Stimulated activated CD4-positive, alpha-beta T cell treated with anti-CD3 and anti-CD28 coated beads, TNF-alpha, amount 100 ng/mL, for 1 hour (primary cell): ENCODE measurements at places on chromosomes 5 and 9.

DNA sequence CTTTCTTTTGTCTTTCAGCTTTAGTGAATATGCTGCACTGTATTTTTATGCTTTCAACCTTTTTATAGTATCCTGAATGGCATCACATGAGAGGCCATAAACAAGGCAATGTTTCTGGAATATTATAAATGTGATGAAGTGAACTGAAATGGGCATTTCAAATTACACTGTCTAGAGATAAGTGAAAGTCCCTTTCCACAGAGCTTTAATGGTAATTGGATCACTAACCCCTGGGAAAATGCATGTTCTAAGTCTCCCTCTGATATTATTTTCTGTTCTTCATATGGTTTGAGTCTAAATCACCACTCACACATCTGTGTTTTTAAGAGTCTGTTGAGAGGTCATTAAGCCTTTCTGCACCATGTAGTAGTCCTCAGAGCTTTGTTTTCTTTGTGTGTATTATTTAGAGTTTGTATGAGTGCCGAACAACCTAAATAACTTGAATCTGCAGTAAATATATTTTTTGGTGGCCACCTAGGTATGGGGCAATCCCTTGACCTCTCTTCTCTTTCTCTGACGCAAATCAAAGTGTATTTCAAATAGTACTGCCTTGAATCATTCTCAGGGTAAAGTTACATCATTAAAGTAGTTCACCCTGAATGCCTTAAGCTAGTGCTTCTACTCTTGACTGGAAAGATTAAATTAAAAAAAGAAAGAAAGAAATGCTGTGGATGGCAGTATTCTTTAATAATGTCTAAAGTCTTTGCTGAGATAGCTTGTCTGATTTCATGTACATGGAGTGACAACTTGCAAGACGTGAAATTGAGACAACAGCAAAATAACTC lies 1931.0 kb upstream of the CDH6 start:
- DNase-seq: no peak

- no peak for DNase-seq
Observed at GRCh38 chr5:42720251-42720650, 36.4 kb upstream of the CCDC152 start.

- no peak for DNase-seq
Observed at GRCh38 chr5:7705261-7705660, 145.7 kb downstream of the CFAP90 start.

- DNase-seq: no peak
Observed at GRCh38 chr9:89433826-89434225, 64.1 kb downstream of the SEMA4D start.

- no peak for DNase-seq
Observed at GRCh38 chr9:34574571-34574970, 15.0 kb downstream of the CNTFR start.

DNA sequence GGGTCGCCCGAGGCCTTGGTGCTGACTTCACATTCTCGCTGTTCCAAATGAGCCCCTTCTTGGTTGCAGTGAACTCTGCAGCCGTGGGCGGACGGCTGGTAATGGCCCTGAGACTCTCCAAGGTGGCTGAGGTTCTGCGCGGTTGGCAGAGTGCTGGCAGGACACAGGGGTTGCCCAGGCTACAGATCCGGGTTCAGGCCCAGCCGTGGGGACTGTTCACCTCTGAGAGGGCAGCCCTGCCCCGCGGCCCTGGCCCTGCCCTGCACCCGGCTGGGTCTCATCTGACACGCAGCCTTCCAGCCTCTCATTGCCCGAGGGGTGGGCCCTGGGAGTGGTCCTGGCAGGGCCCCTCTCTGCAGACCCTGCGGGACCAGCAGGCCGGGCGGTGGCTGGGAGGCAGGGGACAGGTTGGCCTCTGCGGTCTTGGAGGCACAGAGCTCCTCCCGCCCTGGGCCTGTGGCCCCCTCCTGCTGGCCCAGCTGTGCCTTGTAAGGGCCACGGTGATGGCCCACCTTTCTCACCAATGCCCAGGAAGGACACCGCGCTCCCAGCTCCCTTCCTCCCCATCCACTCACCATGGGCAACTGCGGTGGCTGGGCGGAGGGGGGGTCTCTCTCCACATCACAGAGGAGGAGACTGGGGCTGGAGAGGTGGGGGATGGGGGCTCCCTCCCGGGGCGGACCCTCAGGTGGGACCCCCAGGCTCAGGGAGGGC lies 51.6 kb downstream of the AHRR start:
- DNase-seq: no peak

GRCh38 chr5:74638970-74639806 lies 1.3 kb downstream of the ENC1 start:
- DNase-seq: no peak

DNA sequence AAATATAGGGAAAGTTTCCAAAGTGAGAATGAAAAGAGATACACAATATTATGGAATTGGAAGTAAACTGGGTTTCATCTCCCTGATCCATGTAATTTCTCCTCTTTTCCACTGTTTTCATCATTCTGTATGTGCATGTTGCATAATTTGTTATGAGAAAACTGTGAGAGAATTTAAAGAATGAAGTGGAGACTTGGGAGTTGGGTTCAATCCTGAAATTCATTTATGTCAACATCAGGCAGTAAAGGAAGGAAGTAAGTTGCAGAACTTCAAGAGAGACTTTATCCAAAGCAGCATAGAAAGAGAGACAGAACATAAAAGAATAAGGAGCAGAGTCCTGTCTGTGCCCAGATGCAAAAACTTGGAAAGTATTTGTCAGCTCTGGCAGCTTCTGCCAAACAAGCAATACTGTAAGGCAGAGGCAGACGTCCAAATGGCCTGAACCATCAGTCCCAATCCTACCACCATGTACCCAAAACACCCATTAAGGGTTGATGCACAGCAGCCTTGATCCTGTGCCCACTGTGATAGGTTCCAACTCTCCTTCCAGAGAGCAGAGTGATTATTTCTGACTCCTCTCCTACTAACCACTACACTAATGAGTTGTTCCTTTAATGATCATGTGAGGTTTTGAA lies 425.3 kb upstream of the CDH6 start:
- DNase-seq: no peak

DNA sequence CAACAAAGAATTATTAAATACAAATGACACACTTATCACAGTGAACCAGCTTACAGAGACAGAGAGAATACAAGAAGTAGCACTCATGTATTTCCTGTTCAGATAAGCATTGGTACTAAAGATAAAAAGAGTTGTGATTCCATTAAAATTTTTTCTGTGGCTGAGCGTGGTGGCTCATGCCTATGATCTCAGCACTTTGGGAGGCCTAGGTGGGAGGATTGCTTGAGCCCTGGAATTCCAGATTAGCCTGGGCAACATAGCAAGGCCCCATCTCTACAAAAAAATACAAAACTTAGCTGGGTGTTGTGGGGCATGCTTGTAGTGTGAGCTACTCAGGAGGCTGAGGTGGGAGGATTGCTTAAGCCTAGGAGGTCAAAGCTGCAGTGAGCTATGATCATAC lies 32.9 kb downstream of the FCHO2 start:
- no peak for DNase-seq

- no peak for DNase-seq
Observed at GRCh38 chr5:125541085-125541484, 794.6 kb upstream of the ZNF608 start.

- no peak for DNase-seq
Observed at GRCh38 chr5:135662061-135662481, 83.3 kb upstream of the CXCL14 start.

DNA sequence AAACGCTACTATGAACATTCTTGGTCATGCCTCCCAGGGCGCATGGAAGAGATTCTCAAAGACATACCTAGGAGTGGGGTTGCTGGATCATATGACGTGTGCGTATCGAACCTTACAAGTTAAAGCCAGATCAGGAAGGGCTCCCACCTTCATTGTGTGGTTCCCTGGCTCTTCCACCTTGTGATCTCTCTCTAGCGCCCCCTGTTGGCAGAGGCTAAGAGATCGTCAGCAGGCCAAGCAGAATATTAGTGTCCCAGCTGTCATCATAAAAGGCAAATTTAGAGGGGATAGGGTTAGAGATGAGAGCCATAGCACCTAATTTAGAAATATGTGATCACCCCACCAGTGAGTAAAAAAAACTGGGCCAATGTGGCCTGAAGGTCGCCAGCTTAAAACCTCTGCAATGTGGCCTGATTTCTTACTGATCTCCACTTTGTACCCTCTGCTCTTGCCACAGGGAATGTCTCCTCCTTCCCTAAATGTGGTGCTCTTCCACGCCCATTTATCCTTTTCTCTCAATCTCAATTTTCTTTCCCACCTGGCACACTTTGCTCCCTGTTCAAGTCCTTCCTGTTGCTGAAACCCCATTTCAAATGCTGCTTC lies 91.7 kb upstream of the SHB start:
- DNase-seq: peak; percentile 5

GRCh38 chr5:161030229-161030628 lies 178.2 kb upstream of the ATP10B start:
- DNase-seq: no peak

- DNase-seq: no peak
Observed at GRCh38 chr9:86600977-86601376, 246.8 kb upstream of the TUT7 start.

- DNase-seq: no peak
Observed at GRCh38 chr9:129343424-129344375, 165.6 kb upstream of the IER5L start.

DNA sequence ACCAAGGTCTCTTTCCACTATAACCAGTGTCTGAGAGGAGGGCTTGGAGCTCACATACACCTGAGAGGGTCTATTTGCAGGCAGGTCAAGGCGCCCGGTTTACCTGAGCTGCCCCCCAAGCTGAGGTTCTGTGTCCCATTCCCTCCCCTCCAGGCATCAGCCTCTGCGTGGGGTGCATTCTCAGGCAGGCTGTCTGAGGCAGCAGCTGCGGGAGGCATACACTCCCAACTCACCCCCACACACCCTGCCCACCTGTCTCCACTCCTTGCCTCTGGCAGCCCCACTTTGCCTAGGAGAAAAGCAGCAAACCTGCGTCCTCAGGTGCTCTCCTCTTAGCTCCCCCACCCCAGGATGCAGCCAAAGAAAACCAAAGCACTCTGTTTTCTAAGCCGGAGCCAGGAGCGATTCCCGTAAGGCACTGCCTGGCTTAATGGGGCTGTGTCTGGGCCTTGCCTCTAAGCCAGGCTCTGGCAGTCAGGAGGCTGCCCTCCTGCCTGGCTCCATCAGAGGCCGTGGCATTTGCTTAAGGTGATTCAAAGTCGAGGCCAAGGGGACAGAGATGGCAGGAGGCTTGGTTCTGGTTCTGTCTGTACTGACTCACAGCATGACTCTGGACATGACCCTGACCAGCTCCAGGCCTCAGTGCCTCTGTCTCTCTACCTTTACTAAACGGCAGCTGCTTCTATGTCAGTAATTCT lies 139.2 kb upstream of the TRIM32 start:
- DNase-seq: no peak

DNA sequence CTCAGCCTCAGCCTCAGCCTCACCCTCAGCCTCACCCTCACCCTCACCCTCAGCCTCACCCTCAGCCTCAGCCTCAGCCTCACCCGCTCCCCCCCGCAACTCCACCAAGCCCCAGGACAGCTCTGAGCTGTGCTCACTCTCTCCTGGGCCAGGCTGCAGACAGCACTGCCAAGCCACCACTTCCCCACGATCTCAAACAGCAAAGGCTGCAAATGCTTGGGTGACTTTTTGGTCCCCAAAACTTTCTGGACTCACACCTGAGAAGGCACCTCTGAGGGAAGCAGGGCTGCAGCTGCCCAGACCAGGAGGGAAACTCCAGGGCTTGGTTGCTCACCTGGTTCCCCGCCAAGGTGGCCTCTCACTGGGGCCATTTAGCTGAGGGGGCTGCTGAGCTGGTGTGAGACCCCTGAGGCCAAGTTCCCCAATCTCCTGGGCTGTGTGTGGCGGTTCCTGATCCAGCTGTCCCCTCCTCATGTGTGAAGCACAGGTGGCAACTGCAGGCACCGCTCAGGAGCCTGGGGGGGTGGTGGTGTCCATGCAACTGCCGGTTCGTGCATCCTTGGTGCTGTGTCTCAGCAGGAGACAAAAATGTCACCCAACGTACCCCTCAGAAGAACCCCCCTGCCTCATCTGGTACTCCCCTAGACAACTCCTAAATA lies 17.8 kb downstream of the MRPL36 start:
- no peak for DNase-seq

DNA sequence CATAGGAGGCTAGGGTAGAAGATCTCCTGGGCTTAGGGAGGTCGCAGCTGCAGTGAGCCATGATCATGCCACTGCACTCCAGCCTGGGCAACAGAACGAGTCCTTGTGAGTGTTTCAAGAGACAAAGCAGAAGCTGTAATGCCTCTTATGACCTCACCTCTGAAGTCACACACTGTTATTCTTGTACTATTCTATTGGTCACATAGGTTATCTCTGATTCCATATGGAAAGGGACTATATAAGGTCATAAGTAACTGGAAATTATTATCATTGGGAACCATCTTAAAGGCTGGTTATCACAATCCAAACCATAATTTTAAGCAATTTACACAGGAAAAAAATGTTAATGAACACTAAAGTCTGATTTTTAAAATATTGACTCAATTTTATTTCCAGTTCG lies 17.9 kb upstream of the AFF4 start:
- DNase-seq: no peak

GRCh38 chr9:115913696-115914095 lies 239.9 kb upstream of the PAPPA start:
- DNase-seq: no peak

- DNase-seq: no peak
Observed at GRCh38 chr5:73942783-73943182, 316.8 kb downstream of the ARHGEF28 start.

GRCh38 chr5:18754201-18754600 lies 1119.9 kb downstream of the TAF11L14 start:
- no peak for DNase-seq

GRCh38 chr9:34124099-34124498 lies 2.4 kb downstream of the DCAF12 start:
- no peak for DNase-seq

- DNase-seq: no peak
Observed at GRCh38 chr9:30796764-30797163, 1587.7 kb upstream of the ACO1 start.

DNA sequence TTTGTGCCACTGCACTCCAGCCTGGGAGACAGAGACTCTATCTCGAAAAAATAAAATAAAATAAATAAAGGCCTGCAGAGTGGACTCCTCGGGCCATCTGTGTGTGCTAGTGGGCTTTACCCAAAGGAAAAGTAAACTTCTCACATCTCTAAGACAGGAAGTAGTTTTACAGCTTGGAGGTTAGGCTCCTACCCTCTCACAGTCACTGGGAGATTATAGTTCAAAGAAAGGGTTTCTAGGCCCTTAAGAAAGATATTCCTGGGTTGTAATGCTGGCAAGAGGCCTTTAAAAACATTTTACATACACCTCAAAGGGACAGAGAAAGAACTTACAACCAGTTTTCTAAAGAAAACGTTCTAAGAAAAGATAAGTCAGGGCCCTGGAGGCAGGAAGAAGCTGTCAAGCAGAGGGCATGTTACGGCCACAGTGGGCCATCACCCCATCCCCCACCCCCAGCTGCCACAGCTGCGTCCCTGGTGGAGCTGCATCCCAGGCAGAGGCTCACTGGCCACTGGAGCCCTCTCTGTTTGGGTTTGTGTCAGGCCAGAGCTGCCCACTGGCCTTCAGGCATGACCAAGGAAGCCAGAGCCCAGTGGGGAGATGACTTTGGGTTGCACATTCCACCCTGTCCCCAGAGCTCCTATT lies 78.1 kb upstream of the CDK20 start:
- no peak for DNase-seq
